ENCODE measurements at places on chromosomes 12 and 14. TPM values are rescaled to one million over a fixed set of nuclear protein-coding genes. Genes with fewer than 3 reads are reported as not detected.

The ACVR1B gene
- total RNA-seq, result 22.0 TPM

The SRSF5 gene
- total RNA-seq, result 274 TPM

DNA sequence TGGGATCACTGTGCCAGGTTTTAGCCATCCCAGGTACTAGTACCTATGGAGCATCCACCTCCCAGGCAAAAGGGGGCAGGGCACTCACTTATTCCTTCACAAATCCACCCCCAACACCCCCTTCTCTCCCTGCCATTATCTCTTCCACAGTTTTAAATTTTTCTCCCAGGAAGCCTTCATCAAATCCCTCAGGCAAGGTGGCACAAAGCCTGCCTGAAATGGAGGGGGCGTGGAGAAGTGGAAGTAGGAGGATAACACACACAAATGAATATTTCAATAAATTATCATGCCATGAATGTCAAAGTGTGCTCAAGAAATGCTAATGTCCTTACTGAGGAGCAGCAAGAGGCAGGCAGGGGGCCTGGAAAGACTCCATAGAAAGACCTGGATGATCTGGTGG lies 4.7 kb upstream of the CHST11 start:
- no peaks in the 10 kb centered on the region for H3K27me3 ChIP-seq
- no peak for DNase-seq
- H3K4me3 ChIP-seq, result no peak overlapping the region
- H3K4me1 ChIP-seq, result peaks cover 7% of the 10 kb centered on the region
- no peak overlapping the region for H3K27ac ChIP-seq

GRCh38 chr14:98925354-98926040 lies 346.5 kb downstream of the BCL11B start:
- no peaks in the 10 kb centered on the region for H3K27me3 ChIP-seq
- no peak overlapping the region for H3K27ac ChIP-seq
- no peak overlapping the region for H3K4me3 ChIP-seq
- DNase-seq, result no peak
- no peaks in the 10 kb centered on the region for H3K36me3 ChIP-seq
- H3K4me1 ChIP-seq, result no peaks in the 10 kb centered on the region

- no peak overlapping the region for H3K4me3 ChIP-seq
- H3K4me1 ChIP-seq, result no peaks in the 10 kb centered on the region
- H3K36me3 ChIP-seq, result no peaks in the 10 kb centered on the region
Observed at GRCh38 chr12:117827660-117828059, 141.1 kb downstream of the KSR2 start.

- H3K27ac ChIP-seq, result no peak overlapping the region
- no peaks in the 10 kb centered on the region for H3K27me3 ChIP-seq
- no peak overlapping the region for H3K4me3 ChIP-seq
- H3K4me1 ChIP-seq, result no peaks in the 10 kb centered on the region
Observed at GRCh38 chr12:128178565-128178964, 88.4 kb upstream of the TMEM132C start.

DNA sequence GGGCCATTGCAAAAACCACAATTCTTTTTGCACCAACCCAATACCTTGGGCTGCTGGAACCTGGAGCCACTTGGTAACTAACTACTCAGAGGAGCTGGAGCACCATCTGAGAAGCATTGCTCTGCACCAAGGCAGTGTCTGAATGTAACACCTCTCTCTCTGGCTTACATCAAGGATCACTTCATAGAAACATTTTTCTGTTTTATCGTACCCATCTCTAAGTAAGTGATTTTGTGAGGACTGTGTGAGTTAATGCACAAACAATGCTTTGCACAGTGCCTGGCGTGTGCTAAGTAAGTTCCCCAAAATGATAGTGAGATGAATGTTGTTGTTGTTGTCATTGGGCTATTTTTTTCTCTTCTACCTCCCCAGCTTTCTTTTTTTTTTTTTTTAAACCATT lies 111.4 kb downstream of the ADCK1 start:
- H3K27ac ChIP-seq, result no peak overlapping the region
- H3K4me3 ChIP-seq, result no peak overlapping the region
- DNase-seq, result no peak
- no peaks in the 10 kb centered on the region for H3K36me3 ChIP-seq
- H3K27me3 ChIP-seq, result no peaks in the 10 kb centered on the region

- no peak overlapping the region for H3K27ac ChIP-seq
- peaks cover 19% of the 10 kb centered on the region for H3K4me1 ChIP-seq
- H3K27me3 ChIP-seq, result no peaks in the 10 kb centered on the region
- H3K36me3 ChIP-seq, result peaks cover 8% of the 10 kb centered on the region
- no peak for DNase-seq
Observed at GRCh38 chr14:23054000-23054811, 3.1 kb downstream of the CDH24 start.

DNA sequence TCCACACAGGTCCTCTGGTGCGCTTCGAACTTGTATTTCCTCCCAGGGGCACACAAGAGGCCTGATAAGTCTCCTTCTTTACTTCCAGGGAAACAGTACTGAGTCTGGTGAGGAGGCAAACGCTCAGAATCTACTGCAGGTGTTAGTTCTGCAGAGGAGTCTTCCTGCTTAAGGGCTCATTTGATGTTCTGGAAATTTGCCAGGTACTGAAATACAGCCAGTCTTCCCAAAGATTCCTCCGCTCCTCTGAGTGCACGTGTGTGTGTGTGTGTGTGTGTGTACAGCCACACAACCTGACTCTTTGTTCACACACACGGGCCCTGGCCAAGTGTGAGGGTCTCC lies 92.0 kb downstream of the FBXL14 start:
- H3K36me3 ChIP-seq, result no peaks in the 10 kb centered on the region
- H3K27me3 ChIP-seq, result no peaks in the 10 kb centered on the region
- DNase-seq, result no peak

DNA sequence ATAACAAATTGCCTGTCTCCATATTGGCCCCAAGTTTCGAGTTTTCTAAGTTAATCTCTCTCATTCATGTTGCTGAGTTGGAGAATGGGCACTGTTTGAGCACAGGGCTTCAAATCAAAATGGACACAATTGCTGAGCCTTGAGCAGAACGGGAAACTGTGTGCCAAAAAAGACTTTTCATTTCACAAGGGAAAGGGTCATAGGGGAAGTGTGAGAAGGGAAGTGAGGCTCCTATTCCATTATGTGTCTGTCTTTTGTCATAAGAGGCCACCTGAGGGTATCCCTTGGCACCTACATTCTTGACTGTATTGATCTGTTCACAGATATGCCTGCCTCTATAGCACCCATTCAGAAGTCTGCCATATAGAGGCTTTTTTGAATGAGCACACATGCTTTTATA lies 59.1 kb downstream of the TTLL5 start:
- H3K4me3 ChIP-seq, result no peak overlapping the region
- no peak for DNase-seq
- no peaks in the 10 kb centered on the region for H3K36me3 ChIP-seq
- H3K27me3 ChIP-seq, result no peaks in the 10 kb centered on the region
- no peak overlapping the region for H3K27ac ChIP-seq
- H3K4me1 ChIP-seq, result peaks cover 4% of the 10 kb centered on the region
